ENCODE measurements at places on chromosomes 3 and 15.

GRCh38 chr15:93033434-93034045 is 55.5 kb downstream of the RGMA start:
- no peak for DNase-seq

DNA sequence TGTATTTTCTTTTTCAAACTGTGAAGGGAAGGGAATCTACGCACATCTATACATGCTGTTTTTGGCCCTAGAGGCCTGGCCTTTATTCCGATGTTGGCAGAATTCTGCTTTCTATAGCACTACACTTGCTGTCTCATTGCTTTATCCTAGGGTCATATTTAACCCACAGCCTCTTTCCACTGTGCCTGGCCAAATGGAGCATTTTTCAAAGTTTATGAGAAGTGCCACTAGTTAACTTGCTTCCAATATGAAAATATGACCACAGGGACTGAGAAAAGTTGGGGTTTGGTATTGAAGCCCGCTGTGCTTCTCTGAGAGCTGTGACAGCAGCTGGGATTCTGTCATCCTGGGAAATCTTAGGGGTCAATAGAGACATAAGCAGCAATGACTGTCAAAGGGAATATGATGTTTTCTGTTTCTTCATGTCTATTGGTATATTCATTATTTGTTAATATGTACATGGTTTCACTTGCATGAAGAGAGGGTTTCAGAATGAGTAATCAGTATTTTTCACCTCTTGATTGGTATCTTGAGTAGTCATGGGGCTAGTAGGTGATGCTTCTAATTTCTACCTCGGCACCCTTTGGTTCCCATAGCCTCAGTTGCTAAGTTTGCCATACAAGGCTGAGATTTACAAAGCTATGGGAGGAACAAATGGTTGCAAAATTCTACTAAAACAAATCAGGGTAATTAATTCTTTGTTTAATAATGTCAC is 275.8 kb upstream of the RBMS3 start:
- DNase-seq: no peak

- no peak for DNase-seq
Measured at GRCh38 chr15:100725121-100726069, 123.0 kb downstream of the ASB7 start.

GRCh38 chr3:146970236-146970635 is 365.1 kb upstream of the PLSCR5 start:
- no peak for DNase-seq

- no peak for DNase-seq
Measured at GRCh38 chr3:157226173-157226847, 66.4 kb upstream of the CCNL1 start.

GRCh38 chr3:168117853-168118313 is 22.2 kb upstream of the GOLIM4 start:
- DNase-seq: no peak

DNA sequence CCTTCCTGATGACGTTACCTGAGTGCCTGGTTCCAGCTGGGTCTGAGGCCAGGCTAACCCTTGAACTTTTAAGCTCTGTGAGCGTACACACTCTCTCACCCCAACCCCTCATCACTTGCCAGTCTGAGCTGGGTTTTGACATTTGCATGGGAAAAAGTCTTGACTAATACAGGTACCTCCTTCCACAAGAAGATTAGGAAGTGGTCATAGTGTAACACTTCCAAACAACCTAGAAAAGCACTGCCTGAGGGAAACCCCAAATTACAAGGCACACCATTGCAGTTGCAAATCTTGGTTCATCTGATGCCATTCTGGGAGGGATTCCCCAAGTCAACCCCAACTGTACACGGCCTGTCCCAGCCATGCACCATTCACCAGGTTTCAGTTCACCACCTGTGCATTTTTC is 499.8 kb downstream of the FOXP1 start:
- no peak for DNase-seq

- DNase-seq: no peak
Measured at GRCh38 chr3:123783811-123784210, 100.3 kb downstream of the MYLK start.

GRCh38 chr15:56681113-56681512 is 52.2 kb downstream of the ZNF280D start:
- DNase-seq: no peak

DNA sequence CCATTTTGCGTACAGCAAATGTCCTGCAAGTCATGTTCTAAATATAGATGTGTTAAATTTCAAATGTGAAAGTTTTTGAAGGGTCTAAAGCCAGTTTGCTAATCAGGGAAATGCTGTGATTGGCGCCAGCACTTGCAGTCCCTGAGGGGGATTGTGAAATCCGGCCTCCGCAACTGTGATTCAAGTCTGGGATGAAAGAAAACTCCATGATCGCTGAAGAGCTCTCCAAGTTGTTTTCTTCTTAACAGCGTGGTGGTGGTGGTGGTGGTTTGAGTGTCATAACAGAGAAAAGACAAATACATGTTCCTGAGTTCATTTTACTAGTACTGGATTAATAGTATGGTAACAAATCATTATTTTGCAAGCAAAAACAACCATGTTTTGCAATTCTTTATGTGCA is 51.8 kb downstream of the MITF start:
- DNase-seq: no peak

DNA sequence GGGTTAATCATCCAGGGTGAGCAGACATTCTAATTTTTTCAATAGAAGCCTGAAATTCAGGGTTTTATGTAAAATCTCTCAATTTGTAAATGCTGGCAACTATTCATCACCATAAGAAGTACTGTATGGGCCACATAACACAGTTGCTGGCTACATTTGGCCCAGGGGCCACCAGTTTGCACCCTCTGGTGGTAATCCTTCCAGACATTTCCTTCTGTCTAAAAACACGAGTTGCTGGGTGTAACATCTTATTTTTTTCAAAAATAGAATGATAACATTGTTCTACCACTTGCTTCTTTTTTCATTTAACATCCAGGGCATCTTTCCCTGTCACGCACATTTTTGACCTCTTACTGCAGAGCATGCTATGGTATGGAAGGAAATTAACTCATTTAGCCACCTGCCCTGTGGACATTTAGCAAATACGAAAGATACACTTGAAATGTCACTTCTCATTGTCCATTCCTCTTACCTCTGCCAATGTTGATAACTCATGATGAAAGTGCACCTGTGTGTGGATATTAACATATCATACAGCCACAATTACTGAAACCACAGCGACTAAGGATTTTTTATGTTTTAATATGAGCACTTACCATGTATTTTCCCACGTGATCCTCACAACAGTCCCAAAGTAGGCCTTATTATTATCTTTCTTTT is 117.5 kb upstream of the ARHGEF3 start:
- DNase-seq: no peak

DNA sequence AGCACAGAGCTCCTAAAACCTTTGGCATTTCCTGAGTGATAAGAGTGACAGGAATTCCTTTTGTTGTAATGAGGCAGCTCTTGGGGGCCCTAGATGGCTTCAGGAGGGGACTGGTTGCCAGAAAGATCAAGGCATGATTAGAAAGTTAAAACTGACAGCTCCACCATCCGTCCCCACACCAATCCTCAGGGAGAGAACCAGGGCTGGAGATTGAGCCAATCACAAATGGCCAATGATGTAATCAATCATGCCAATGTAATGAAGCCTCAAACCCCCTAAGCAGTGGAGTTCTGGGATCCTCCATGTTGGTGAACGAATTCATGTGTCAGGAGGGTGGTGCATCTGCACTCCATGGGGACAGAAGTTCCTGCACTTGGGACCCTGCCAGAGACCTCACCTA is 265.1 kb downstream of the OCA2 start:
- DNase-seq: no peak

DNA sequence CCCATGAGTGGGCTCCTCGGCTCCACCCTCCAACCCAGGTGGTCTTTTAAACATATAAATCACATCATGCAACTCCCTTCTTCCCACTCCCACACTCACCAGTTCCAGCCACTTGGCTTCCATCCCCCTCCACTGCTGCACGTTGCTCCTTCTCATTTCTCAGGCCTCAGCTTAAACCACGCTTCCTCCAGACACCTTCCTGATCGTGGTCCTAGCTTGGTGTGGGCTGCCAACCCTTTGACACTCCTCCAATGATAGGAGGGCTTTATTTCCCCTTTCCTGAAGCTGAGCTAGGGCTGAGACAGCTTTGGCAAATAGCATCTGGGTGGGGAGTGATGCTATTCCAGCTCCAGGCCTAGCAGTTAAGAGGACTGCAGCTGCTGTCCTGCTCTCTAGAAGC is 130.1 kb downstream of the SRGAP3 start:
- DNase-seq: no peak

DNA sequence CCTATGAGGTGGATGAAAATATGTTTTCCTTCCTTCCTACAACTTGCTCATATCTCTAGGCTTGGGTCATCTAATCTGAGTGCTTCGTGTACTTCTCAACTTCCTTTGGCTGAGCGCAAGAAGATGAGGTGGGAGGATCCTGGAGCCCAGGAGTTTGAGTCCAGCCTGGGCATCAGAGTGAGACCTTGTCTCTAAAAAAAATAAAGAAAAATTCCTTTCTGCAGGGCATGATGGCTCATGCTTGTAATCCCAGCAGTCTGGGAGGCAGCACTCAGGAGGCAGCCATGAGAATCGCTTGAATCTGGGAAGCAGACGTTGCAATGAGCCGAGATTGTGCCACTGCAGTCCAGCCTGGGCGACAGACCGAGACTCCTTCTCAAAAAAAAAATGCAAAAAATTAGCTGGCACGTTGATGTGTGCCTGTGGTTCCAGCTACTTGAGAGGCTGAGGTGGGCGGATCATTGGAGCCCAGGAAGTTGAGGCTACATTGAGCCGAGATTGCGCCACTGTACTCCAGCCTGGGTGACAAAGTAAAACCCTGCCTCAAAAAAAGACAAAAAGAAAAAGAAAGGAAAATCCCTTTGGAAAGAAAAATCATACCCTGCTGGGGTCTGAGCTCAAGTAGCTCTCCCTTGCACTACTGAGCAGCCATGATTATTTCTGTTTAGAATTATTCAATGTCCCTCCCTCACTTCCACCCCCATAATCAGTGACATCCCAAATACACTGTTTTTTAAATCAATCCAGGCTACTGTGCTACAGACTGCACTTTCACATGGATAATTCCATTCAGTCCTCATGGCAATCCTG is 28.0 kb upstream of the RAB11A start:
- no peak for DNase-seq

DNA sequence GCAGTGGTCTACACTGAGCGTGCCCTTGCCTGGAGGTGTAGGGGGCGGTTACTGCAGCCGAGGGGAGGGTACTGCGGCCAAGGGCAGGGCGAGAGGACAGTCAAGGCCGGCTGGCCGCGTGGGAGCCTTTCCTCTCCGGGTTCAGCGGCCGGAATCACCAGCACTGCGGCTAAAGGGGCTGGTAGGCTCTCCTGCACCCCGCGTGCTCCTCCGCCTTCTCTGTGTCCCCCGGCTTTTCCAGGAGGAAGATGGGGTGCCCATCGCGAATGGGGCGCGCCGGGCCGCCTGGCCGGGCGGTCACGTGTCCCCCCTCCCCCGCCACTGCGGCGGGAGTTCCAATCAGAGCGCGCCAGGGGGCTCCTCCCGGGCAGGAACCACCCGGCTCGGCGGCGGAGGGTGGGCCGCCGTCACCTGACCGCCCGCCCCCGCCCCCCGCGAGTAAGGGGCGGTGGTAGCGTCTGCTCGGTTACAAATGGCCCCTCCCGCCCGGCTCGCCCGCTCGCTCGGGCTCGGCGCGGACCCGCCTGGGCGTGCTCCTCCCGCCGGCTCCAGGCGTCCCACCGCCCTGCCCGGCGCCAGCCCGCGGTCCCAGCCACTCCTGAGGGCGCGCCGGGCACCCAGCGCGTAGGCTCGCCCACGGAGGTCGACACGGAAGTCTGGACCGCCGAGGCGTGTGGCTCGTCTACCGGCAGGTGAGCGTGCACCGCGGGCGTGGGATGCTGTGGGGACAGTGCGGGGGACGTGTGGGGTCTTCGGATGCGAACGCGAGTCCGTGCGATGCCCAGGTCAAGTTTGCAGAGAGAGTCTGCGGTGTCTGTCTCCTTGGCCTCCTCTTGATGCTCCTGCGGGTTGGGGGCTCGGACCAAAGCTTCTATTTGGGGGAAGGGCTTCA is 242.6 kb upstream of the TOPAZ1 start:
- DNase-seq: no peak

Measured in effector CD4-positive, alpha-beta T cell (primary cell).